Colonic mucosa (tissue), 4 donors: ENCODE measurements at places on chromosomes 16 and 17. TPM values are rescaled to one million over a fixed set of nuclear protein-coding genes. Genes with fewer than 3 reads are reported as not detected.

CDH16 gene
- 0.72 TPM for total RNA-seq

MYL11 gene
- total RNA-seq = 2.2 TPM

ZNF385C gene
- 0.32 TPM for total RNA-seq

EVPLL gene
- 0.25 TPM for total RNA-seq

TPSD1 gene
- total RNA-seq = 0.64 TPM

RCVRN gene
- not detected for total RNA-seq

WNK4 gene
- 32.6 TPM for total RNA-seq

TSPAN10 gene
- total RNA-seq = 0.32 TPM

HOXB8 gene
- total RNA-seq = 7.4 TPM

DNA sequence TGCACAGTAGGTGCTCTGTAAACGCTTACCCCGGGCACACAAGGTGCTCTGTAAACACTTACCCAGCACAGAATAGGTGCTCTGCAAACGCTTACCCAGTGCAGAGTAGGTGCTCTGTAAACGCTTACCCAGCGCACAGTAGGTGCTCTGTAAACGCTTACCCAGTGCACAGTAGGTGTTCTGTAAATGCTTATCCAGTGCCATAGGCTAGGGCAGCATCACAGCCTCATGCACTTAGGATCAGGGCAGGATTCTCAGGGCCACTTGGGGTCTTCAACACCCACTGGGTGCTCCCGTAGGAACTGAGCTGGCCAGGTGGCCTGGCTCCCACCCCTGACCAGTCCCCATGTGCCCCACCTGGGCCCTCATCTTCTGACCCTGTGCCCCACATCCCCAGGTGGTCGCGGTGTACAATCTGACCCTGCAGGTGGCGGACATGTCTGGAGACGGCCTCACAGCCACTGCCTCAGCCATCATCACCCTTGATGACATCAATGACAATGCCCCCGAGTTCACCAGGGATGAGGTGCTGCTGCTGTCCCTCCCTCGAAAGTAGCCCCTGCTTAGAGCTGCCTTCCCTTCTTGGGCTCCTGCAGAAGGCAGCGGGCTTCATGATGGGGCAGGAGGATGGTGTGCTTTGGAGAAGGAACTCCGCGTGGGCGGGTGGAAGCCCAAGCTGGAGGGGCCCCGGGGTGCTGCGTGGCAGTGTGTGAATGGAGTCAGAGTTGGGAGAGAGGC lies 13.1 kb downstream of the SLC22A31 start:
- DNase-seq = no peak

GRCh38 chr16:46555951-46556350 lies 65.2 kb downstream of the SHCBP1 start:
- no peak for DNase-seq

GRCh38 chr17:1203967-1204291 lies 24.1 kb upstream of the ABR start:
- DNase-seq = no peak

DNA sequence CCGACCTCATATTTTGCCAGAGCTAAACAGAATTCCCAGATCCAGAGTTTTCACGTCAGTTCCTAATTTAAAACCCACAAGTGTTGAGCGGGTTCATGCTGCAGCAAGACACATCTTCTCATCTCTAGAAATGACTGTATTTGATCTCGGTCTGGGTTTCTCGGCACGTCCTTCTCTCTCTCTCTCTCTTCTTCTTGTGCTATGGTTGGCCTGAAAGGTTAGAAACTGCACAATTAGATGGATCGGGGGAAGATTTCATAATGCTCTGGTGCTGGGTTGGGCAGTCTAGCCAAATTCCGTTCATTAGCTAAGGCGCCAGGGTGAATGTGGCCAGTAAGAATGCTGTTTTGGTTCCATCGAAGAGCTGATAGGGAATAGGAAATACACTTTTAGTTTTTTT lies 158.9 kb upstream of the NOG start:
- no peak for DNase-seq

- DNase-seq = no peak
Observed at GRCh38 chr17:19409066-19409465, 2.0 kb upstream of the RNF112 start.

GRCh38 chr17:39629898-39630297 lies 3.1 kb downstream of the PPP1R1B start:
- no peak for DNase-seq

GRCh38 chr16:73122604-73123391 lies 74.9 kb upstream of the ZFHX3 start:
- DNase-seq = no peak

GRCh38 chr16:4944333-4945281 lies 7.7 kb upstream of the PPL start:
- peak; percentile 87 for DNase-seq

DNA sequence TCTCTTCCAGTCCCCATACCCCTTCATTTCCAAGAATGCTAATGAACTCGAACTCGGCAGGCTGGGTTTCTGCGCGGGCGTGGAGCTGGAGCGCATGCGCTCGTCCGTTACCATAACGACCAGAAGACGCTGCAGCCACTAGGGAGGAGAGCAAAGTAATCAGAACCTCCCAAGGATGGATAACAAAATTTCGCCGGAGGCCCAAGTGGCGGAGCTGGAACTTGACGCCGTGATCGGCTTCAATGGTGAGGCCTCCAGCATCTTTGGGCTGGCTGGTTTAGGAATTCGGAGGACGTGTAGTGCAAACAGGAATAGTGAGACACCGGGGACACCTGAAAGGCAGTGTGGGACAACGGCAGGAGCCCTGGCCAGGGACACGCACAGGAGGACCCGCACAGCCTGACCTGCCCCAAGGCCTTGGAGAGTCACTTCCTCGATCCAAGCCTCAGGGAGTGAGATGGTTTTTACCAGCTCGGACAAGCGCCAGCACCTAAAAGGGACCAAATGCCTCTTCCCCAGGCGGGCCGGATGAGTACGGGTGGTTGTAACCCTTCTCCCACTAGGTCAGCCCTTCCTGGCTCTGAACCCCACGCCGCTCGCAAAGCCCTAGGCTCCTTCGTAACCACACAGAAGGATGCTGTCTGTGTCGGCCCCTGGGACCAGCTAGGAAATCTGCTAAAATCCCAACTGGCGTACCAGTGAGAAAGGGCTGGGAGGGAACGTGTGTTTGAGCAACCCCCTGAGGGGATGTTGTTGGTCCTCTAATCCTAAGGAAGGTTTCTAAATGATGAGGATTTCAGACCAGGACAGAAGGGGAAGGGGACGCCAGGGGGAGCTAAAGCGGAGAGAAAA lies at the start of gene CFAP52:
TSS of gene CFAP52 (plus strand) at position 122 of the 852 bp plus-strand sequence. CDS start at position 176, 54 bp downstream.
- peak; percentile 82 for DNase-seq

GRCh38 chr17:75603123-75603522 lies 15.5 kb downstream of the MYO15B start:
- DNase-seq = no peak

GRCh38 chr17:42617956-42618431 lies 8.5 kb downstream of the TUBG1 start:
- DNase-seq = no peak

DNA sequence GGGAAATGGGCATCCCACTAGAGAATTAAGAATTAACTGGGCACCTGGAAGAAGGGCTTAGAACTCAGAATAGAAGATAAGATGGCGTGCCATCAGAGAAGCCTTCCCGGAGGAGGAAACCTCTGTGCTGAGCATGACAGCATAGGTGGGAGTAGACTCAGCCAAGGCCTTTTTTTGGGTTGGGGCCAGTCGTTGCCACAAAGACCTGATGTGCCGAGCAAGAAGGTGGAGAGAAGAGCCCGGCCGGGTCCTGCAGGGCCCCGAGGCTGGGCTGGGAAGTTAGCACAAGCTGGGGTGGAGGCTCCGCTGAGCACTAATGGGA lies 1.1 kb upstream of the RAB11FIP4 start:
- no peak for DNase-seq

DNA sequence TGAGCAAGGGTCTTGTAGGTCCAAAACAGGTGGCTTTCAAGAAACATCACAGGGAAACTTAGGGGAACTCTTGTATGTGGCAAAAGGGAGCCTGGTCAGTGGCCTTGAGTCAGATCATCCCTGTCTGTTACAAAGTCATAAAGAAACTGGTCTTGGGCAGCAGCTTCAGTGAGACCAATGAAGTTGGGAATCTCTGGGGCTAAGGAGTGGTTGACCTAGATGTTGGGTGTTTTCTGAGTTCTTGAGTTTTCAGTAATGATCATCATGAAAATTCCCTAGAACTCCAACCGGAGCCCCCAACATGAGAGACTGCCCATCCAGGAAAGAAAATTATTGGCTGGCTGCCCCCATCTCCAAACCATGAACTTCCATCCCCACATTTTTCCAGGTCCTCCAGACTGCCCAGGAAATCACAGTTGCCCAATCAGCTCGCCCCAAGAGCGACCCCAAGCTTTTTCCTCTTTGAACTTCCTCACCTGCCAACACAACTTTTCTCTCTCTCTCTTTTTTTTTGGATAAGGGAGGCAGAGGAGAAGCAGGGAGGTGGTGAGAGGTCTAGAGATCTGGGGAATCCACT lies 3.9 kb downstream of the CCR7 start:
- no peak for DNase-seq

GRCh38 chr17:45320349-45320930 lies 3.6 kb upstream of the MAP3K14 start:
- DNase-seq = no peak

GRCh38 chr17:55632893-55633292 lies 89.8 kb downstream of the TMEM100 start:
- DNase-seq = no peak

- peak; percentile 58 for DNase-seq
Observed at GRCh38 chr17:81432941-81433340, 37.7 kb downstream of the BAHCC1 start.

- no peak for DNase-seq
Observed at GRCh38 chr17:35578929-35579432, 610 bp upstream of the PEX12 start.

- DNase-seq = peak; percentile 48
Observed at GRCh38 chr16:19884611-19885450, at the start of gene GPRC5B. TSS of gene GPRC5B (minus strand) at chr16:19884848. CDS start at chr16:19872845, 12,003 bp downstream.

DNA sequence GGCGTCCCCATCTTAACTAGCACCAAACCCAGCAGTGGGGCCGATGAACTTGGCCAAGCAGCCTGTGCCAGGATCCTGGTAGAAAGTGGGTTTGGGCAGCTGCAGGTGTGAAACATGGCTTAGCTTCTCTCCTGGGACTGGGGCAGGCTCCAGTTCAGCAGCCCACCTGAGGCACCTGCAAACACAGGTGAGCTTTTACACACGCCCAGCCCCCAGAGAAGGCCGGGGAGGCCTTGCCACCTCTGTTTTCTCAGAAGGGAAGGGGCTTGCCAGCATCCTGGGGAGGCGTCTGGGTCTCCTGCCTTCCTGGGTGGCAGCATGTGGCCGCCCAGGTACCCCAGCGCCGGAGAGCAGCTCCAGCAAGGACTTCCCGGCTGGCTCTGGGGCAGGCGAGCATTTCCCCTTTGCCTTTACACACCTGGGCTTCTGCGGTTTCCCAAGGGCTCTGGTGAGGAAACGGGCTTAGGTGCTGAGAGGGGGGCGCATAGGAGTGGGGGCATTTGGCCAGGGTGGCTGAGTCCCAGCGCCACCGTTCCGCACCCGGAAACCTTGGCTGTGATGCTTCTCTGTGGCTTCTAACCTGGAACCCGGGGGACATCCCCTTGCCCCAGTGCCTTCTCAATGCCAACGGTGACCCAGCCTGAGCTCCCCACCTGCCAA lies 81.6 kb upstream of the CBX4 start:
- DNase-seq = no peak
